Trophoblast cell (in vitro differentiated cells and primary cell): ENCODE measurements at places on chromosomes 13 and 19.

GRCh38 chr13:109647053-109647452 is 139.3 kb downstream of the IRS2 start:
- DNase-seq: no peak

GRCh38 chr19:47186446-47187334 is 44.3 kb downstream of the BBC3 start:
- no peak for DNase-seq

DNA sequence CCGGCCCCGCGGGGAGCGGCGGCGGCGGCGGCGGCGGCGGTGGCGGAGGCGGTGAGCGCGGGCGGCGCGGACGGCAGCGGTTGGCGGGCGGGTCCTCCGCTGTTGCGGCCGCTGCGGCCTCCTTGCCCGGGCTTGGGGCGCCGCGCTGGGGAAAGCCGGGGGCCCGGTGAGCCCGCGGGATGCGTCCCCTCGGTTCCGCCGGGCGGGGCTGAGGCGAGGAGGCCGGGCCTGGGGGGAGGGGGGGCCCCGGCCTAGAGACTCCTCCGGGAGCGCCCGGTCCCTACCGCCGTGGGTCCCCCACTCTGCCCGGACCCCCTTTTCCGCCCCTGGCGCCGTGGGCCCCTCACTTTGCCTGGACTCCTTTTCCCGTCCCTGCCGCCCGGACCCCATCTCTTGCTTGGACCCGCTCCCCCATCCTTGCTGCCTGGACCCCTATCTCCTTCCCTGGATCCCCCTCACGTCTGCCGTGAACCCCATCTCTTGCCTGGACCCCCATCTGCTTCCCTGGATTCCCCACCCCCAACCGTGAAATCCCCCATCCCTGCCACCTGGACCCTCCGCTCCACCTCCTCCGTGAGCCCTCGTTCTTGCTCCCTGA is 28.6 kb upstream of the NDUFS7 start:
- no peak for DNase-seq

GRCh38 chr19:44814517-44814916 is 5.6 kb downstream of the BCAM start:
- no peak for DNase-seq

DNA sequence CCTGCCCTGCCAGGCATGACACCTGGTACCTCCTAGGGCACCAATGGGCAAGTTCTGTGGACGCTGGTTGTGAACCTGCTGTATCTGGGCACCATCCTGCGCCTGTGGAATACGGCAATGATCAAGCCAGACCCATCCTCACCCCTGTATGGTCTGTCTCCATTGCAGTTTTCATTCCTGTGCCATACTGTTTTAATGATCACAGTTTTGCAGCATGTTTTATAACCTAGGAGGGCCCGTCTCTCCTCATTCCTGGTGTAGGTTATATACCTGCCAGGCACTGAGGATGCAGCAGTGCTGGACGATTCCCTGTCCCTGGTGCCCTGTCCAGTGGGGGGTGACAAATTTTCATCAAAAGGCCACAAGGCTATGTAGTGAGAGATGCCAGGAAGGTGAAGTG is 5.6 kb downstream of the TBC1D17 start:
- DNase-seq: no peak

GRCh38 chr13:39768962-39769361 is 113.5 kb downstream of the COG6 start:
- DNase-seq: no peak

DNA sequence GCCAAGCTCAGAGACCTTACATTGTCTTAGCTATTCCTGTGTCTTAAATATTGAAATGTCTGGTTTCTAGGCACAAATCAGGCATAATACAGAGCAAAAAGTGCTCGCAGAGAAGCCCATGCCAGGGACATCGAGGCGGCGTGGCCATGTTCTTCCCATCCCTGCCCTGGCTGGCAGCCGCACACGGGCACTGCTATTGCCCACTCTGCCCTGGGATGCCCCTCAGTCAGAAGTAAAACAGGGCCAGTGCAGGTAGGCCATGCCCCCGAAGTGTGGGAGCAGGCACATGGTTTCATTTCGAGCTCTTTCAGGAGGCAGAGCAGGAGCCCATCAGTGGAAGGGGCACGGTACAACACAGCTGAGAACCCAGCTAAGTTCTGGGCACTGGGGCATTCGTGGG is 113.5 kb downstream of the COL4A1 start:
- DNase-seq: no peak

DNA sequence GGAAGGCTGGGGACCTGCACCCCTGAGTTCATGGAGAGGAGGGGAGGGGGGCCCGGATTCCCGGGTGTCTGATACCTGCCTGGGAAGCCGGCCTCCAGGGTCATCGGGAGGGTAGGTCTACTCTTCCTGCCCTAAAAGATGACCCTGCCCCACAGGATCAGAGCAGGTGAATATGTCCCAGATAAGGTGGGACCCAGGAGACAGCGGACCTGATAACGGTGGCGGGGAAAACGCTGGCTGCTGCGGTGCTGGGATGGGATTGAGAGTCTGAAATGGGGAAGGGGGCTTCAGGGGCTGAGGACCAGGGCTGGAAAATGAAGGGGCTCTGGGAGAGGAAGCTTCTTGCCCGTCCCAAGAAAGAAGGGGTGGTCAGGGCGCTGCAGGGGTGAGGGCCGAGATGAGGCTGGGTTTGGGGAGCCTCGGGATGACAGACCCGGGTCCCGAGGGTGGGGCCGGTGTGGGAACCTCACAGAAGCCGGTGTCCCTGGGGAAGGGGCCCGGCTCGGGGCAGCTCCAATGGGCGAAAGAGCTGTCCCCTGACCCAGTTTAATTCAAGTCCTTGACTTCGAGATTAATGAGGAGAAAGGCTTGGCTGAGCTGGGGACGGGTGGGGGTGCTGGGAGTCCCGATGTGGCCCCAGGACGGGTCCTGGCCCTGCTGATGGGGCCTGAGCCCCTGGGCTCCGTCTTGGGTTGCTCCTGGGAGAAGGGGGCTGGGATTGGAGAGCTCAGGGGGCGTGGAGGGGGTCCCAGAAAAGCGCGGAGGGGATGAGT is 823 bp downstream of the TTYH1 start:
- DNase-seq: no peak

DNA sequence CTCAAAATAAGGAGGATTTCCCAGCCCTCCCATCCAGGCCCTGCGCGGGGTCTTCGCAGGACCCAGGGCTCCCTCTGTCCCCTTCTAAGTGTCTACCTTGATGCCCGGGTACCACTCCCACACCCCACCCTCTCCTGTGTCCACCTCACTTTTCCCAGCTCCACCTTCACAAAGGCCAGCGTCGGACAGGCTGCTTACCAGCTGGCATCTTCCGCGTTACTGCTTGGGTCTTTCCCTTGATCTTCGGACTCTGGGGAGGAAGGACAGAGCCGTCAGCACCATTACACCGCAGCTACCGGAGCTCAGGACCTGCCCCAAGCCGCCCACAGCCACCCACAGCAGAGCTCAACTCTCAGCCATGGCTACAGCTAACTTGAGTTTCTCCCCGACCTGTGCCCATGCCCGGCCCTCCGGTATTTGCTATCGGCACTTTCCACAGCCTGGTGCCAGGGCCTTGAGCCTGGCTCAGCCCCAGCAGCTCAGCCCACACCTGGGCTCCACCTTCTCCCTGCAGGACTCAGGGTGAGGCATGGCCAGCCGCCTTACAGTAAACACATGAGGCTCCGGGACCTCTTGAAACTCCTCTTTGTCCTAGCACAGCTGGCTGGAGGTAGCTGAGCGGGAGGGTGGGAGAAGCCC is 3.8 kb downstream of the C13orf46 start:
- DNase-seq: no peak

GRCh38 chr19:55220525-55220924 is 8.0 kb downstream of the TMEM86B start:
- DNase-seq: no peak

GRCh38 chr19:49595819-49596404 is 4.9 kb downstream of the PRR12 start:
- DNase-seq: no peak

GRCh38 chr13:85461621-85462020 is 337.6 kb downstream of the SLITRK6 start:
- DNase-seq: no peak

GRCh38 chr19:51627491-51628138 is 2.6 kb downstream of the SIGLEC5 start:
- DNase-seq: no peak

DNA sequence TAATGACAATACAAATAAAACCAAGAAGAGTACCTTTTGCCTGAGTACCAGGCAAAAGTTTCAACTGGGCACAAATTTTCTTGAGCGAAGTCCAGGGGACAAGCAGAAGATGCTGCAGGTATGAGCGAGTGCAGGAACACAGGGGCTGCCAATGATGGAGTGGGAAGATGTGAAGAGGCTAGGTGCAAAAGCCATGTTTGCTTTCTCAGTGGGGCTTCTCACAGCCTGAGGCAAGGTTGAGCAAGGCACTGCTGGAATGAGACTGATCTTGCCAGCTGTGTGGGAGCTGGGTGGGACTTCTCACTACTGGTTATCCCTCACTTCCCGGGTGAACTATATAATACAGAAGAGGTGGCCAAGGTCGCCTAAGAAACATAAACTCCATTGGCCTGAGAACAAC is 1200.7 kb downstream of the SLITRK1 start:
- no peak for DNase-seq

DNA sequence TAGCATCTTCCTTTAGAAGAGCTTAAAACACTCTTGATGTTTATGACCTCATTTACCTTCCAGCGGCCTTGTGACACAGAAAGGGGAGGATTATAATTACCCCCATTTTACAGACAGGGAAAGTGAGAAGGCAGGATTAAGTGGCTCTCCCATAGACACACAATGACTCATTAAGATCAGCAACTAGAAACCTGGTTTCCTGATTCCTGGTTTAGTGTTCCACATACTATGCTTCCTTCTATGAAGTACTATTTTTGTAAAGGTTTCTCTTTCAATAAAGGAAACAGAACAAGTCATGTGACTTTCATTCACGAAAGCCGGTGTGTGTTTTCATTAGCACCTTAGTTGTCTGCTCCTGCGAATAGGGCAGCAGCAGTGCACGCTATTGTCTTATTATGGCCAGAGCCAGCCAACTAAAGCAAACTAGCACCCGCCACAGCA is 8.3 kb downstream of the IRS2 start:
- DNase-seq: peak; percentile 37

GRCh38 chr13:97364031-97364430 is 69.9 kb upstream of the RAP2A start:
- DNase-seq: no peak

DNA sequence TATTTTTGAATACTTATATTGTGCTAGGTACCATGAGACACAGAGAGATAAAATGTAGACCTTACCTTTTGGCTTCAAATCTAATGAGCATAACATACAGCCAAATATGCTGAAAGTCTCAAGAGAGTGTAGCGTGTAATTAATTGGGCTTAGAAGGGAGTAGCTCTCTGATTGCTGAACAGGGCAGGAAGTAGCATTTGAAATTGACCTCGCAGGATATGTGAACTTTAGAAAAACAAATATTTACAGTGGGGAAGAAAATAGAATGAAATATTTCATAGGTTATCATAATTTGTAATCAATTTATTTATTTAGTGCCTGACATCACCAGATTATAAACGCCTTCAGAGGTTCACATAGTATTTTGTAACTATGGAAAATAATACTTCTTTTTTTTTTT is 327.1 kb downstream of the RFC3 start:
- DNase-seq: no peak

DNA sequence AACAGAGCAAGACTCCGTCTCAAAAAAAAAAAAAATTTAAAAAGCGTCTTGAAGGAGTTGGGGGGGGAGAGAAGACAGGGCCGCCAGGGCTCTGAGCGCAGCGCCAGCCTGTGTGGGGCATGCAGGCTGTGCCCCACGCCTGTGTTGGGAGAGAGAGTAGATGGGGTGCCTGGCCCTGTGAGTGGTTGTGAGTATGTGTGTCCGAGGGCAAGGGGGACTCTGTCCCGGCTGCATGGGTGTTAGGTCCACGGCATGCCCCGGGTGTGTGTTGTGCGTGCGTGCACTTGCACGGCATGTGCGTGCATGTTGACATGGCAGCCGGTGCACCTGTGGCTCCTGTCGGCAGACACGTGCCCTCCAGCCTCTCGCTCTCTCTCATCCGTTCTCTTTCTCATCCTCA is 3.4 kb downstream of the MAP2K7 start:
- no peak for DNase-seq

GRCh38 chr13:70255406-70255991 is 147.2 kb upstream of the KLHL1 start:
- no peak for DNase-seq

- DNase-seq: no peak
Measured at GRCh38 chr13:42650506-42650905, 76.6 kb downstream of the TNFSF11 start.

DNA sequence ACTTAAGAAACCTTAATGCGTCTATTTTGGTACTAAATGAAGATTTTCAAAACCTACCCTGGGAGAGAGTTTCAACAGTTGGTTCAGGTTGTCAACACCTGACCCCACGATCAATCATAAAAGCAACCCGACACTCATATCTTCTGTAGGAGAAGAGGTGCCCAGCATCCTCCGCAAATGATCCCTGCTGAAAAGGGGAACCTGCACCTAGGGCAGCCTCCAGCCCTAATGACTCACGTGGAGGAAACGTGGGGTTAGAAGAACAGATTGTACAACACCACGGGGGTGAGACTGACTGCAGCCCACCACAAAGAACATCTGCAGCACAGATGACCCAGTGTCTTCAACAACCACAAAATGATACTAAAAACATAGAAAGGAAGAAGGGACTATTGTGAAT is 116.3 kb downstream of the RAB20 start:
- DNase-seq: no peak

DNA sequence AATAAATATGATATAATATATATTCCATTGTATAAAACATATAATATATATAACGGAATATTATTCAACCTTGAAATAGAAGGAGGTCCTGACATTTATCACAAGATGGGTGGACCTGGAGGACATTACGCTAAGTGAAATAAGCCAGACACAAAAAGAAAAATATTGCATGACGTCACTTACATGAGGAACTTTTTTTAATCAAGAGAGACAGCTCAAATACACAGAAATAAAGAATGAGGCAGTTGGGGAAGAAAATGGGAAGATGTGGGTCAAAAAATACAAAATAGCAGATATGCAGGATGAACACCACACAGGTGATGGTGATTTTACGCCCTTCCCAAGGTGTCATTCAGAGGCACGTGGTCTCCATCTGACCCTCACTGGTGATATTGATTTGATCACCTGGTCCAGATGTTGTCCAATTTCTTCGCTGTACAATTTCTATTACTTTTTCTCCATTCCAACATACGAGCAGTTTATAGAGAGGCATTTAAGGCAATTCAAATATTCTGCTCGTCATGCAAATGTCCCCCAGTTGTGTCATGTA is 513 bp upstream of the ZNF317 start:
- DNase-seq: no peak

GRCh38 chr13:79745081-79745480 is 264.1 kb downstream of the NDFIP2 start:
- DNase-seq: no peak

GRCh38 chr19:44722131-44723121 is 23.5 kb downstream of the CEACAM16 start:
- peak; percentile 46 for DNase-seq

- DNase-seq: peak; percentile 27
Measured at GRCh38 chr13:94481941-94482340, 2.5 kb upstream of the DCT start.
